ENCODE measurements at places on chromosomes 1 and 21.

DNA sequence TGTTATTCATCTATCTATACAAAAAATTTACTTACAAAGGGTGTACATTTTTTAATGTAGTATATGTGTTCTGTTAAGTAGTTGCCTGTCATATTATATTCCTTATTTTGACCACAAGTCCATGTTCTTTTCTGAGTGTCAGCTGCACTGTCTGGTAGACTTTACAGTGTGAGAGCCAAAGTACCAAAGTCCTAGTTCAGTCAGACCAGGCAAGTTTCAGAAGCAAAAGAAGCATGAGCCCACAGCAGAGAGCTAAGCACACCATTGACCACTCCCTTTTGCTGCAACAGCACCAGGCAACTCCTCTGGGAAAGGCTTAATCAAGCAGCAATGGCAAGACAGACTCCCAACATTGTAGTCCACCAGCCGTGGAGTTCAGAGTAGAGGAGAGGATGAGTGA, 631.9 kb upstream of the PKN2 start:
- no peak for DNase-seq

DNA sequence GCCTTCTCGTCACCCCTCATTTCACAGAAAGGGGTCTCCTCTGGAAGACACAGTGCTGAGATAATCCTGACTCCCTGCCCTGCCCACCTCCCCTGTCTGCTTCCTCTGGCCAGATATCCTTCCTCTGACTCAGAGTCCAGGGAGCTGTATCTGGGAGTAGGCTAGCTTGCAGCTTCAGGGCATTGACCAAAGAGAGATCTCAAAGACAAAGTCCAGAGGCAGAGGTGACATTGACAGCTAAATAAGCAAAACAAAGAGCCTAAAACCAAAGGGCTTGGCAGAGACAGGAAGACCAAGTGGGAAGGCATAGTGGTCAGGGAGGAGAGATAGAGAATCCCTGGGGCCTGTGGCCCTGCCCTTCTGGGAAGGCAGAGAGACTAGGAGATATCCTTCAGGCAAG, 64.9 kb downstream of the TNR start:
- DNase-seq = no peak

DNA sequence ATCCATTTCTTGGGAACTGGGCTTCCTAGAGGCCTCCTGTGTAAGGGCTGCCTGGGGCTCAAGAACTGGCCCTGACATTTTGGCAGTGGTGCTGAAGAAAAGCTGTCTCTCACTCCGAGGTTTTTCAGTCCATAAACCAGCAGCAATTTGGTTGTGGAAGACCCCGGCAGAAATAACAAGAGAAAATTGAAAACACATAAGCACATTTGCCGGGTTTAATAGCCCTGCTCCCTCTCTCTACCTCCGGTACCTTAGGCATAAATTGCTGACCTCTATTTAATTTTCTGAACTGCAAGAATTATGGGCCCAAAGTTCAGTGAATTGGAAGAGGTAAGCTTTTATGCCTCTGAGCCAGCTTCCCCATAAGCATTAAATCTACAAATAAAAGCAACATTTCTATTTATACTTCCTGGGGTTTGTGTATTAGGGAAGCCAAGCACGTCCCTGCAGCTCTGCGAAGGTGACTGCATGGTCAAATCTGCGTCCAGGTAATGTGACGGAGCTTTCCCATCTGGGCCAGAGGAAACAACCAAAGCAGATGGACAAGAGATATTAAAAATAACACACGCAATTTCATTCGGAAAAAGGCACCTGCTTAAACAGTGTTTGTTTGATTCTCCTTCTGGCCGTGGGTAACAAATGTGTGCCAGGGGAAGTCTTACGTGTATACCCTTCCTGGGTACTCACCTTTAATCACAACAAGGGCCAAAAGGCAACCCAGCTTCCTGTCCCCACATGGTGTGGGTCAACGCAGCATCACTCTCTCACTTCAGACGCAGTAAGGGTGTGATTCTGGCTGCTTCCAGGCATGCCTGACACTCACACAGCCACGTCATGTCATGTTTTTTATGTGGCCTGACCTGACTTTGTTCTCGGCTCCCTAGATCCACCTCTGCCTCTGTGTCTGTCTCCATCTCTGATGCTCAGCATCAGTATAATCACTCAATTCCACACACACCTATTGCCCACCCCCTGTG, 69.2 kb downstream of the PAPPA2 start:
- no peak for DNase-seq

DNA sequence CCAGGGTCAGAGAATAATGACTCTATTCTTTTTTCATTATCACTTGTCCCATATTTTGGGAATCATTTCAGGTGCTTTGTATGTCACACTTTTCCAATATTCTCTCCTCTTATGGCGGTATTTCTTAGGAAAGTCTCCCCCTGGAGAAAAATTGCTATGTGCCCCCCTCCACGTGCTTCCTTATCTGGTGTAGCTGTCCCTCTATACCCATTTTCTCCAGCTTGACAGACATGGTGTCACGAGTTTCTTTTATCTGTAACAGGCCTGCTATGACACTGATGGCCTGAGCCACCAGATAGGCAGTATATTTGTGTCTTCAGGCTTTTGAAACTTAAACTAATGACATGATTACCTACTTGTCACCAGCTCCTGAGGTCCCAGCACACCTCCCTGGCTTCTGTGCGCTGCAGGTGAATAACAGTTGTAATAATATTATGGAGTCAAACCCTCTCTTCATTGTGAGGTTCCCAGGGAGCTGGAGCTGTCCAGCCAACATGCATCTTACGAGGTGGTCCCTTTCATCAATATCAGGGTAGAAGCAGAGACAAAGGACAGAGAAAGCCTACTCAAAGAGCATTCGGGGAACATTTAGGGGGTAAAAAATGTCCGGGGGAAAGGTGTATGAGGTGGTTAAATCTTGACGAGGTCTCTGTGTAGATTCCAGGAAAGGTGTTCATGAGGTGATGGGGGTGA, 71.2 kb upstream of the DUSP10 start:
- DNase-seq = no peak

- no peak for DNase-seq
These were observed 342.9 kb upstream of the PLXNA2 start for GRCh38 chr1:208587110-208587509.

- DNase-seq = no peak
These were observed 113.5 kb downstream of the NTNG1 start for GRCh38 chr1:107254306-107254705.

DNA sequence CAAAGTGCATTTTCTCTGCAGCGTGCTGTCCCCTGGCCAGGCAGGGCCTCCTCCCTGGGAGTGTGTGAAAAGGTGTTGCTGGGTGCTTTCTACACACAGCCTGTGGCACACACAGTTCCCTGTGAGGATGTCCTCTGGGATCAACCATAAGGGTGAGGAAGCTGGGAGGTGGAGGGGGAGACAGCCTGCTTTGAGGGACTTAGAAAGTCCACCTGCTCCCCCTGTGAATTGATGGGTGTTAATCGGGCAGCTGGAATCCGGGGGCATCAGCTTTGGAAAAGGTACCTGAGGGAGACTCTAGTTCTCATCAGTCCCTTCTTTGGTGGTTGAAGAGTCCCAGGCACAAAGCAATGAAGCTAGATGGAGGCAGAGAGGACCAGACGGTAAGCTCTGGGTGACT, 35.8 kb downstream of the LHX4 start:
- DNase-seq = no peak

- no peak for DNase-seq
These were observed 159.0 kb downstream of the BARHL2 start for GRCh38 chr1:90558126-90558525.

DNA sequence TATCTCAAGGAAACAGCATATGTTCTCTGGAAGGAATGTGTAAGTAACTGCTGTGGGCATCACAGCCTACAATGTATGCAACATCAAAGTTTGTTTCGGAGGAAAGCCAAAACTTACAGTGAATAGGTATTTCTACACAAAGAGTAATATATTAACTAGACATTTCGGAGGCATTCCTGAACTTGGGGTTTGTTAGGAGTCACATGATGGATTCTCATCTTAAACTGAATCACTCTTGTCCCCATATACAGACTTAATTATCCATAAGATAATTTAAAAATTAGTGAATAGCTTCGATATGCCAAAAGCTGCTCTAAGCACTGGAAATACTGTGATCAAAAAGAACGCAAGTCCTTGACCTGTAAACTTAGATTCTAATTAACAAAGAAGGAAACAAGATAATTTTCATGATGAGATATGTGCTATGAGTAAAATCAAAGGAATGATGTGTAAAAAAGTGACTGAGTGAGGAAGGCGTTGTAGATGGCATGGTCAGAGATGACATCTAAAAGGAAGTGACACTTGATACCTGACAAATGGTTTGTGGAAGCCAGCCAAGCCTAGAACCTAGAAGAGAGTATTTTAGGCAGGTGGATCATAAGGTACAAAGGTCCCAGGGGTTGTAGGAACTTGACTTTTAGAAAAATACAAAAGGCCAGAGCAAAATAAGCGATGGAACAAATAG, 273.1 kb downstream of the MRPL39 start:
- DNase-seq = no peak

- DNase-seq = peak; percentile 56
These were observed 2.9 kb upstream of the SHCBP1L start for GRCh38 chr1:182955596-182956588.

DNA sequence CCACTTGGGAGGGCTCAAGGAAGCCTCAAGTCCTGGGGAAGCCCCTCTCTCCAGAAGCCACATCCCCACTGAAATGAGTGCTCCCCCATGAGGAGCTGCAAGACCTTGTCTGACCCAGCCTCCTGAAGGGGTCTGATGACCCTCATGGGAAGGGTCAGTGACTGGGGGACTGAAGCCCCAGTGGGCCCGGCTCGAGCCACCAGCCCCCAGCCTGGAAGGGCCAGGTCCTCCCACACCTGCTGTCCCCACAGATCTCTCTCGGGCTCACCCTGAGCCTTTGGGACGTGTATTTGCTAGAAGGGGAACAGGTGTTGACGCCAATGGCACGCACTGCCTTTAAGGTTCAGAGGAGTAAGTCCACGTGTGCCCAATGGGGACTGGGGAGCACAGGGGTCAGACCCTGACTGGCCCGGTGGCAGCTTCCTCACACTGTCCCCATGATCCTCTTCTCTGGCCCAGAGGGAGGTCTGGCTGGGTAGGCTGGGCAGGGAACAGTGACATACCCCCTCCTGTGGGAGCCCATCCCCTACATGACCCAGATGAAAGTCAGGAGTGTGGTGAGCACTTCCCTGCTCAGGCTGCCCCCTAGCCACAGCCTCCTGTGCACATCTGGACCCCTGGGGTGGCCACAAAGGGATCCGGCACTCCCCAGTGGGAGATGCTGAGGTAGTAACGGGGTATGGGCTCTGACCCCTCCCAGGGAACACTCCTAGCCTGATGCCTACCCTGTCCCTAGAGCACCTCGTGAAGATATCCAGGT, 12.4 kb upstream of the SRARP start:
- DNase-seq = no peak

DNA sequence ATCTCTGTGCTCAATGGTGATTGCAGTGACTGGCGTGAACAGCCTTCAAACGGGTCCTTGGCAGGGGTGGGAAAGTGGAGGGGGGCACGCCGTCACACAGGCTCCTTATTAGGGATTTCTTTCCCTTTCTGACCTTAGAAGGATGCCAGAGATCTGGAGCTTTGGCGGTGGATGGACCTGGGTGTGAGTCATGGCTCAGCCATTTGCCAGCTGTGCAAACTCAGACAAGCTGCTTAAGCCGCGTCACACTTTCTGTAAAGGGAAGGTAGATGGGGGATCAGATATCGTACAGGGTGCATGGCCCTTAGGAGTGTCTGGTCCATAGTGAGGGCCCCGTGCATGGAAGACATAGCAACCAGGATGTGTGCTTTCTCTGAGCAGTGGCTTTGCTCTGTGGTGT, 48.3 kb upstream of the C1orf174 start:
- DNase-seq = no peak

DNA sequence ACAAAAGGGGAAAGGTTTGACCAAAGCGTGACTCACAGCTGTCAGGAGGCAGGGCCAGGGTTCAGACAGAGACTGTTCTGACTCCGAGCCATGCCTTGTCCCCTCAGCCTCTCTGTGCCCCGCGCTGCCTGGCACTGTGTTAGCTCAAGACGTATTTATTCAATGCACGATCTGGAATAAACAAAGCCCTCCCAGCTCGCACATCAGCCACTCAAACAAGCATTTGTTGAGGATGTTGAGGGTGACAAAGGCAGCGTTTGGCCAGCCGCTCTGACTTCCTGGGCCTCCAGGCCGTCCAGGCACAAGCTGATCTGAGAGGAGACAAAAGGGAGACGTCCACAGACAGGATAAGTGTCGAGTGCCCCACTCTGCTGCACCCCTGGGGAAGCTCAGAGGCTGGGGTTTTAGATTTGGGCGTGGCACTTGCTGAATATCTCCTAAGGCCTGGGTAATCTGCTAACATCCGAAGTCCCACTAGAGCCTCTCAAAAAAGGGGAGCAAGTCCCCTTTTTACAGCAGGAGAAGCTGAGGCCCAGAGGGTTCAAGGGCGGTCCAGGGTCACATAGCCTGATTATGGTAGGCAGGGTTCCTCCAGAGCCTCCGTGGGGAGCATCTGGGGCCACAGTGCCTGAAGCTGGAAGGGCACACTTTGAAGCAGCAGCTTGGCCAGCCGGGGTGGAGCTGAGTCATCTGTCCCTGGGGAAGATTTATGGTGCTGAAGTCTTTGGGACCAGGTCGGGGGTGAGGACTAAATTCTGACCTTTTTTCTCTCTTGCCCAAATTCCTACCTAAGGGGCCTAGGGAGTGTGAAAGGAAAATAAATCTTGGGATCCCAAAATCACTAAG, 95.9 kb downstream of the SPSB1 start:
- DNase-seq = no peak

DNA sequence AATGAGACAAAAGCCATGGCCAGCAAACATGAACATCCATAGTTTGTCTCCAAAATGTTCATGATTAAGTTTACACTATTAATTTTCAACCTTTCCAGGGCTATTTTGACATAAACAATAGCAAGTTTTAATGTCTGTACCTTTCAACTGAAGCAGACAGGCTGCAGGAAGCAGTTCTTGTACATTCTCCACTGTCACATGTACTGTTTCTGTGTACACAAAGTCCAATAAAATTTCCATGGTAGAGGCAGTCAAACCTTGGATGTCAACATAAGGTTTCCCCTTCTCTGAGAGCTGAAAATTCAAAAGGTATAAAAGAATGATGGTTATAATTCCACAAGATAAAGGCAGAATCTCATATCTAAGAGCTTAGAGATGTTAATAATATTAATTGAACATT, 7.4 kb downstream of the KLHL12 start:
- DNase-seq = no peak

DNA sequence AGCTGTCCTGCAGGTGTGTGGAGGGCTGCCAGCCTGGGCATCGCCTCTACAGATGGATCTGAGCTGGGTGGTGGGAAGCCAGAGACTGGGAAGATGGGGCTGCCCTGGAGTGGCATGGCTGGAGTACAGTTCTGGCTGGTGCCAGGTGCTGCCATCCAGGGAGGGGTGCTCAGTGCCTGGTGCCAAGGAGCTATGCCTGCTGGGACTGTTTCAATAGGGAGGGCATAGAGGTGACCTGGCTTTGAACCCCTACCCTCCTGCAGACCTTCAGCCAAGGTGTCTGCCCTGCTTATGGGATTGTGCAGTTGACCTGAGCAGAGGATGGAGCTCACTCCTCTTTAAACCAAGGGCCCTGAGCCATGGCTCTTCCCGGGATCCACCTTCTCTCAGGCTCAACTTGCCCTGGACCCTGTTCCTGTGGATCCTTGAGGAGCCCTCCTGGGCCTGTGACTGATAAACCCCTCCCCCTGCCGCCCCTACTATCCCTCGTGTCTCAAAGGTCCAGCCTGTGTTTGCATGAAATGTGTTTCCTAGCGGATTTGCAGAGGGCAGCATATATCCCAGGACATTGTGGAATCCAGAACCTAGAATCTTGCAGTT, 48.7 kb downstream of the PTPRU start:
- no peak for DNase-seq

All from amniotic stem cell (primary cell).